Adrenal gland (tissue), 19 donors: ENCODE measurements at places on chromosomes 13 and 19. TPM values are rescaled to one million over a fixed set of nuclear protein-coding genes. Genes with fewer than 3 reads are reported as not detected.
A peak's percentile ranks its signal among the peaks of the same experiment; 100 is the strongest.

- no peak for DNase-seq
Observed at GRCh38 chr13:48709213-48709612, 55.5 kb downstream of the CYSLTR2 start.

DNA sequence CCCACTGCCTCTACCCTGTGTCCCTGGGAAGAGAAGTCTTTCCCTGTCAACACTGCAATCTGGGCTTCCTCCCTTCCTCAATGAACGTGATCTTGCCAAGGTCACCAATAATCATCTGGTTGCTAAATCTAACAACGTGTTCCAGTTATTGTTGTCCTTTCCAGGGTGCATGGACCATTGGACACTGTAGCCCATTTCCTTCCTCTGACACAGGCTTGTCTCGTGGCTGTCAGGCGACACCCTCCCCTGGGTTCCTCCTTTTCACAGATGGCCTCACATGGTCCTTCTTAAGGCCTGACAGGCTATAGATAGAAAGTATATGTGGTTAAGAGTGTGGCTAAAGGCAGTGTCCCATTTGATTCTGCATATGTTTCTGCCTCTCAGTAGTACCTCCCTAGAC, 67.7 kb upstream of the STARD13 start:
- peak; percentile 80 for DNase-seq

Gene KCNN4
- total RNA-seq, result 2.9 TPM

DNA sequence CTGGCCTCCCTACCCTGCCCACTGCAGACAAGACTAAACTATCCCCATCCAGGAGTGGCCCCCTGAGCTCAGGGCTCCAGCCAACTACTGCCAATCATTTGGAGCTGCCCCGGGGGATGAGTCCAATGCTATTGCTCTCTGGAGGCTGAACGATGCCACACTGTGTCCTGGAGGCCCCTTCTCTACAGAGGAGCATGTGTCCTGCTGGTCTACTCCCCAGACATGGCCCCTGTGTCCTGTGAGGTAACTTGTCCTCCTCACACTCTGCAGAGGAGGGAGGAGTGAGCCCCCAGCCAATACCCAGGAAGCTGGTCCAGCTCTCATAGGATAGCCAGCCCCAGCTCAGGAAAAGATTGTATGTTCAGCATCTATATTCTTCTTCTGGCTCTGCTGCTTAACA, 159.1 kb upstream of the GPR12 start:
- DNase-seq, result no peak

DNA sequence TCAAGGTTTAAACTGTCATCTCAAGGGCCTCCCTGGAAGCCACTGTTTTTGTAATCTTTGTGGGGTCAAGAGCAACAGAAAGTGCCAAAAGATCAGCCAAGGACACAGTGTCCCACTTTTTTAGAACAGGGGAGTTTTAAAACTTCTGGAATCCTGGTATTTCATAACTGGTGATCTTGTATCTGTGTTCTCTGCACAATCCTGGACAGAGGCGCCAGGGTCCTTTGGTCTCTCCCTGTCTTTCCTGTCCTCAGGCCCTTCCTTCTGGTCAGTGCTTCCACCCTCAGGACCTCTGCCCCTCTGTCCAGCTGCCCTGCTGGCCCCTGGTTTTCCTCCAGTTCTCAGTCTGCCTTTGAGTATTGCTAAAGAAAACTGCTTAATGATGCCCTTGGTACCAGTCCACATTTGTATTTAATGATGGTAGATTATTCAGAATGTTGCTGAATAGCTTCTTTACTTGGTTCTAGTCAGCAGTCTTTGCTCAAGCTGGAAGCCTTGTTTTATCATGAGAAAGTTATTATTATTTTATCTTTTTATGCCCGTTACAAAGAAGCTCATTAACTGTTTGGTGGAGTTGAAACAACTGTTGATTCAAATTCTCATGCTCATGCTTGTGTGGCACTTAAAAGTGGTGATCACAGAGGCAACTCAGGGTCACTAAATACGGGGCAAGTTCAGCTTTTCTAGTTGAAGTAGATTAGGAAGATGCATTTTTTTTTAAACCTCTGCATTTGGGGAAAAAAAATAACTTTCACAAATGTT, 47.5 kb downstream of the WASF3 start:
- DNase-seq, result peak; percentile 68

- no peak for DNase-seq
Observed at GRCh38 chr13:62360609-62361008, 945.0 kb upstream of the PCDH20 start.

Gene NRTN
- 7.3 TPM for total RNA-seq

Gene SLC25A41
- not detected for total RNA-seq

Gene GZMM
- total RNA-seq, result 0.35 TPM

Gene ICAM3
- total RNA-seq, result 7.6 TPM

Gene KIRREL2
- total RNA-seq, result 0.32 TPM
